ENCODE measurements at places on chromosomes 7 and 10.

DNA sequence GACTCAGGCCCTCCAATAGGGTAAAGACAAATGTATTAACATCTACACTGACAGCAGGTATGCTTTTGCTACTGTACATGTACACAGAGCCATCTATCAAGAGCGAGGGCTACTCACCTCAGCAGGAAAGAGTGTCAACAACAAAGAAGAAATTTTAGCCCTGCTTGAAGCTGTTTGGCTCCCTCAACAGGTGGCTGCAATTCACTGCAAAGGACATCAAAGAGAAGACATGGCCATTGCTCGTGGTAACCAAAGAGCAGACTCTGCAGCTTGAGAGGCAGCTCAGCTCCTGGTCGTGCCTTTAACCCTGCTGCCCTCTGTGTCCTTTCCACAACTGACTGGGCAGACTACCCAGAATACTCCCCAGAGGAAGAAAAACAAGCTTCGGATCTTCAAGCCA lies 5.1 kb downstream of the AKR1B15 start:
- no peak for DNase-seq

DNA sequence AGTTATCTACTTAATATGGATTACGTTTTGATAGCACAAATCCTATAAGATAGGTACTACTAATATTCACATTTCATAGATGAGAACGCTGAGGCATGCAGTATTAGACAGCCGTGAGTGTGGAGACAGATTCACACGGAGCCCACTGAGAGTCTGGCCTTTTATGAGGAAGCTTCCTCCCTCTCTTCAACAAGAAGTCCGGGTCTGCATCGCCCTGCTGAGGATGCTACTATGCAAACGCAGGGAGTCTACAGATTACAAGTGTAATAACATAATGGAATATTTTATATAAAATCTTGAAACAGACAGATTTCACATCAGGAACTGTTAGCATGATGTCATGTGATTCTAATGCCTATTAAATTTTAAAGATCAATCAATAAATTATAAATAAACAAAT lies 255.9 kb upstream of the GLI3 start:
- no peak for DNase-seq

- no peak for DNase-seq
Observed at GRCh38 chr10:17544465-17544864, 72.7 kb downstream of the HACD1 start.

GRCh38 chr10:98748298-98748697 lies 301.6 kb upstream of the HPS1 start:
- DNase-seq, result no peak

GRCh38 chr10:75243426-75243825 lies 7.7 kb upstream of the COMTD1 start:
- no peak for DNase-seq

DNA sequence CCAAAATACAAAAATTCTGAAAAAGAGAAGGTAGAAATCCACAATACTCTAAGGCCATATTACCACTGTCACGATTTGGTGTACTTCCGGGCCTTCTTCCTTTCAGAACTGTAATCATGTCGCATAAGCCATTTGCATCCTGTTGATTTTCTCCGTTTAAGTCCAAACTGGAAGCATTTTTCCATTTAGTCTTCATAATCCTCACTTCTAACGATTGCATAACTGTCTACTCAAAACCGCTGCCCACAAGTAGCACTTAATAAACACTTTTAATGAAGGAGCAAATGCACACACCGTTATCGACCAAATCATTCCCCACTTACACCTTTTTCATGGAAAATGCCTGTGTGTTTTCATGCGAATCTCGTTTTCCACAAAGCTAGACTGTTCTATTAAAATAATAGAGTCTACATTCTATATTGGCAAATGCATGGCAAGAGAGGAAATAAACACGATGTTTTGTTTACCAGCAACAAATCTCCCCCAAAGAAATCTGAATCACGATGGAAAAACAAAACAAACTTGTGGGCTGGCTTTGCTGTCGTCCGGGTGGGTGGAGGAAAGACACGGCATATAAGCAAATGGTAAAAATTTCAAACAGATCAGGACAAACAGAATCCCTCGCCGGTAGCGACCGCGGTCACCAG lies 1.0 kb downstream of the ATE1 start:
- no peak for DNase-seq

DNA sequence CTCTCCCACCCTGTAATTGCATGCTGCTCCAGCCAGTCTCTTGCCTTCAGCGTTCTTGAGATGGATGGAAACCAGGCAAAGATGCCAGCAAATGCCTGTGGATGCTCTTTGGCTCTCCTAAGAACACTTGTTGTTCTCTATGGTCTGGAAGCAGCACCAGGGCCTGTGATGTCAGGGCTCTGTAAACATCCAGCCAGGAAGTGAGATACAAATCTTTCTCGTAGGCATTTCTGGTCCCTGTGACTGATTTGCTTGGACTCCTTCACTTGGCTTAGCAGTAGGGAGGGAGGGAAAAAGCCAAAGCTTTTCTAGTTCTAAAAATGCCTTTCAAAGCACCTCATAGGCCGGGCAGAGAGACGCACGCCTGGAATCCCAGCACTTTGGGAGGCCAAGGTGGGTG lies 201.3 kb downstream of the REEP3 start:
- no peak for DNase-seq

DNA sequence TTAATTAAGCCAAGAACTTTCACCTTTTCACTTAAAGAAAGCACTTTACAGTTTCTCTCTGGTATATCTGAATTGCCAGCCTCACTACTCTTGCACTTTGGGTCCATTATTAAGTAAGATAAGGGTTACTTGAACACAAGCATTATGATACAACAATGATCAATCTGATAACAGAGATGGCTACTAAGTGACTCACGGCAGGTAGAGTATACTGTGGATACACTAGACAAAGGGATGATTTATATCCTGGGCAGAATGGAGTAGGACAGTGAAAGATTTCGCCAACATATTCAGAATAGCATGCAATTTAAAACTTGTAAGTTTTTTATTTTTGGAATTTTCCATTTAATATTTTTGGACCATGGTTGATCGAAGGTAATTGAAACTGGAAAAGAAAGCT lies 34.3 kb upstream of the ITGB8 start:
- no peak for DNase-seq

DNA sequence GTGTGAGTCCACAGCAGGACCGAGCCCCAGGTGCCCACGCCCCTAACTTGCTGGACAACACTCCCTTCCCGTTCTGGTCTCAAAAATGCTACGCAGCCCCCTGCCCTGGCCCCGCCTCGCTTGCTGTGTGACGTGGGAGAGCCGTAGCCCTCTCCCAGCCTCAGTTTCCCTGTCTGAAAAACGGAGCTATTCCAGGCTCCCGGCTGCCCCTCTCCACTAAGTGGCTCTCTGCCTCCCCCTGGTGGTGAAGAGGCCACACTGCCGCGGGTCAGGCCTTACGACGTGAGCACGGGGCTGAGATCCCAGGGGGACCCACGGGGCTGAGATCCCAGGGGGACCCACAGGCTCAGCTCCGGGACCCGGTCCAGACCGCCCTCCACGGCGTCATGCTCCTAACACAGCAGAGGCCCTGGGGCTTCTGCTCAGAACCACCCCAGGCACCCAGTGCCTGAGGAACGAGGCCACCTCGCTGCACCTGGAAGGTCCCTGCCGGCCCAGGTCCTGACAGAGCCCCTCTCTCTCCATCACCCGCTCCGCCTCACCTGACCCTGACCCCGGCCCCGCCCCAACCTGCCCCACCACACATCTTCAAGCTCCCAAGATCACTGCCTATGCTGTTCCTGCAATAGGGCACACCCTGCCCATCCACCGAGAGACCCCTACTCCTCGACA lies 26.7 kb downstream of the MICALL2 start:
- no peak for DNase-seq

- no peak for DNase-seq
Observed at GRCh38 chr7:103795787-103796186, 193.7 kb downstream of the RELN start.

DNA sequence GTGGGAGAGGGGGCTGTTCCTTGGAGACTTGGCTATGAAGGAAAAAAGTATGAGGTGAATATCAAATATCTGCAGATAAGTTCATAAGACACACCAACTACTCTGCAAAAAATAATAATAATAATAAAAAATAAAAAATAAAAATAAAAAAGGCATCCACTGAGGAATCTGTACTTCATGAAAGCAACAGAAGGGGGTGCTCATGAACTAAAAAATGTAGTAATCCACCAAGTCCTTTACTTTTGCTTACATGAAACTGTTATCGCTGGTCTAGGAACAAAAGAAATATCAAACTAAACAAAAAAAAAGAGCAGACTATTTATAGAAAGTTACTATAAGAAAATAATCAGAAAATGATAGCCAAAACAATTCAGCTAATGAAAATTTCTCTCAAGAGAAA lies 579.0 kb downstream of the PHTF2 start:
- no peak for DNase-seq

- no peak for DNase-seq
Observed at GRCh38 chr7:8179486-8179885, 82.5 kb downstream of the ICA1 start.
